ENCODE measurements at places on chromosomes 7 and 10.

DNA sequence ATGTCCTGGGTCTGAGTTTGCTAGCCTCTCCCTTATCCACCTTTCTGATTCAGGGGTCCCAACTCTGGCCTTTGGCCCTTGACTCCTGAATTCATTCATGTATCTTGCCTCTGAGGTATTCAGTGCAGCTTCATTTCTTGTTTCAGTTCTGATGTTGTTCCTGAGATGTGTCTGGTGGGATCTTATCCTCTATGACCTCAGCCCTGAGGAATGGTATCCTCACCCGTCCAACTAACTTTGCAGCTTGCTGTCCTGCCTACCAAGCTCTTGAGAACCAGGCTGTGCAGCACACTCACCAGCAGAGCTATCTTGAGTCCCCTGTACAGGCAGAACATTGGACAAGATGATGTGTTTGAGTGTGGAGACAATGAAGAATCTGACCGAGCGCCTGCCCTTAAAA lies 13.8 kb downstream of the SUFU start:
- no peak for DNase-seq

- DNase-seq = no peak
Observed at GRCh38 chr7:113582471-113582870, 336.3 kb downstream of the PPP1R3A start.

- DNase-seq = no peak
Observed at GRCh38 chr10:120508393-120508792, 51.4 kb downstream of the PLPP4 start.

GRCh38 chr7:132488634-132489302 lies 87.5 kb downstream of the PLXNA4 start:
- DNase-seq = no peak

DNA sequence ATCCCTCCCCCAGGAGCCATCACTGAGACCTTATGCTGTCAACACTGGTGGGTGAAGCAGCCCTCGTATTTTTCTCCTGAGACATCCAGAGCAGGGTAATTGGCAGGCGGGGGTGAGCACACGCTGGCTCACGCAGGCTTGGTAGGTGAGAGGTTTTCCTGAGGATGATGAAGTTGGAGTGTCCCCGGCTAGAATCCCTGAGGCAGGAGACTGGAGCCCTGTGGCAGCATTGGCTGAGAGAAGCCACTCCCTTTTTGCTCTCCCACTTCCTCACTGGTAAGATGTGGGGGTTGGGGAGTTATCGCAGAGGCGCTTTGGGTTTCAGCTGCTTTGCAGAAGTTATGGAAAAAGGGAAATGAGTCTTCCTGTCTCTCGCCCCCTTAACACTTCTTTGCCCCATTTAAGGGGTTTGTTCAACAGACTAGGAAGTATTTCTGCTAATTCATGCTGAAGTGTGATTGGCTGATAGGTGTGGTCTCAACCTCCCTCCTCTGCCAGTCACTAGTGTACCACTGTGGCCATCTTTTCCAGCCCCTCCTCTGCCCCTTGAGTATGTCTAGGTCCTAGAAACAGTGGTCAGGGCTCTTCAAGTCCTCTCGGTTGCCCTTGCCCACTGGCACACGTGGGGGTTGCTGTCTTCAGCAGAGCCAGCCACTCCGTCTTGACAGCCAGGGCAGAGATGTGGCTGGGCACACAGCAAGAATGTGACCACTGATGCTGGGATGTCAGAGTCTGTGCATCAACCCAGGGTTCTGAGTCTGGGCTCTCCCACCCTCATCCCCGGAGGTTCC lies 5.7 kb downstream of the ARPC1B start:
- DNase-seq = no peak

GRCh38 chr10:77586719-77587415 lies 50.7 kb downstream of the KCNMA1 start:
- DNase-seq = no peak

- no peak for DNase-seq
Observed at GRCh38 chr10:63288170-63288569, 155.0 kb downstream of the NRBF2 start.

DNA sequence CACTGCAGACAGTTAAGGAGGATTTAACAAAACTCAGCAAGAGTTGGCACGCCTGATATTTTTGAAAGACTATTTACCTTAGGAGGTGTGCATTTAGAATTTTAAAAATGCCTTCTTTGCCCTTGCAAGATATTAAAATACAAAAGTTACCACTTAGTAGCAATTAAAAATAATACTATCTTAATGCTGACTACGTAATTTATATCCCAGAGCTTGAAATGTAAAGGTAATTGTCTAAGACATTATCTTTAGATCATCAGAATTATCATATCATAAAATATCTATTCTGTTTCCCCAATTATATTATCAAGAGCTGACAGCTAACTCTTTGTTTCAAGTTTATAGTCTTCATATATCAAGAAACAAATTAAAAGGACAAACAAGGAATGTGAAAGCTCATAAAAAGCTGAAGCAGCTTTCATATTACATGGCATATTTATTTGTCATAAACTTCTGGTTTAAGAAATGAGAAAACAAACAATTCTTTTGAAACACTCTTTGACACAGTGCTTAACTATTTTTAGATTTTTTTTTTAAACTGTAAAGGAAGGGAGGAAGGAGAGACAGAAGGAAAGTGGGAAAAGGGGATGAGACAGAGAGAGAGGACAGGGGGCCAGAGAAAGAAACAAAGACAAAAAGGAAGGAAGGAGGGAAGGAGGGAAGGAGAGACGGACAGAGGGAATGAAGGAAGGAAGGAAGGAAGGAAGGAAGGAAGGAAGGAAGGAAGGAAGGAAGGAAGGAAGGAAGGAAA lies 73.5 kb downstream of the RTKN2 start:
- DNase-seq = no peak

- DNase-seq = no peak
Observed at GRCh38 chr7:140421521-140421920, 17.7 kb downstream of the RAB19 start.

GRCh38 chr7:44738051-44738723 lies 10.5 kb upstream of the ZMIZ2 start:
- DNase-seq = no peak

GRCh38 chr10:97511711-97512440 lies 13.2 kb downstream of the UBTD1 start:
- DNase-seq = no peak

DNA sequence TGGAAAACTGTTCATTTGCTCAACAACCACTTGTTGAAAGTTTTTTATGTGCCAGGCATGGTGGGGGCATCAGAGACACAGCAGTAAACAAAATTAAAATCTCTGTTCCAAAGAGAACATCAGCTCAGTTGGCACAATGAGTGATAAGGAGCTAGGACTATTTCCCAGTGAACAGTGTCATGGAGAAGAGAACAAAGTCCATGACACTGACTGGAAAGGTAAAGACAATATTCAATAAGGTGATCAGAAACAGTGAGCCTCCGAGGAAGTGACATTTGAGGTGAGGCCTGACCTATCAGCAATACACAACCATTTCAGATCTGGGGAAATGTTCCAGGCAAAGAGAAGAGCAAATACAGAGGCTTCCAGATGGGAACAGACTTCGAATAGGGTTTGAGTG lies 14.6 kb downstream of the ACSL5 start:
- no peak for DNase-seq

DNA sequence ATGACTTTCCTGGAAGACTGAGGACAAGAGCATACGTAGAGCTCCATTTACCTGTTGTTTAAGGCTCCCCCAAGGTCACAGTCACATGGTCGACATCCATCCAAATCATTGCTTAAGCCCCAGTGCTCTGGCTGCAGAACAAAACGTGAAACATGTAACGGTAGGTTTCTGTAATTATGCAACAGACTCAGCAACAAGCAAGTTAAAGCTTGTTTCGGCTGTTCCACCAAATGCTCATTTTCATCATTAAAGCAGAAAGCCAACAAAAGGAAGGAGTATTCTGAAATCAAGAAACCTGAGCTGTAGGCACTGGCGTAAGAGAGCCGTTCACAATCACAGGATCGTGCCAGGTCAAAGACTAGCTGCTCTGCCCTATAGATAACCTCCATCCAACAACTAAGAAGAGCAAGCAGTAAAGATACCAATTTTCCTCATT lies 30.0 kb downstream of the LAMB1 start:
- no peak for DNase-seq

GRCh38 chr10:20354166-20354565 lies 537.9 kb downstream of the PLXDC2 start:
- no peak for DNase-seq

GRCh38 chr7:46215987-46216567 lies 295.0 kb upstream of the IGFBP3 start:
- DNase-seq = no peak

- no peak for DNase-seq
Observed at GRCh38 chr10:92901819-92902251, 53.5 kb downstream of the EXOC6 start.

DNA sequence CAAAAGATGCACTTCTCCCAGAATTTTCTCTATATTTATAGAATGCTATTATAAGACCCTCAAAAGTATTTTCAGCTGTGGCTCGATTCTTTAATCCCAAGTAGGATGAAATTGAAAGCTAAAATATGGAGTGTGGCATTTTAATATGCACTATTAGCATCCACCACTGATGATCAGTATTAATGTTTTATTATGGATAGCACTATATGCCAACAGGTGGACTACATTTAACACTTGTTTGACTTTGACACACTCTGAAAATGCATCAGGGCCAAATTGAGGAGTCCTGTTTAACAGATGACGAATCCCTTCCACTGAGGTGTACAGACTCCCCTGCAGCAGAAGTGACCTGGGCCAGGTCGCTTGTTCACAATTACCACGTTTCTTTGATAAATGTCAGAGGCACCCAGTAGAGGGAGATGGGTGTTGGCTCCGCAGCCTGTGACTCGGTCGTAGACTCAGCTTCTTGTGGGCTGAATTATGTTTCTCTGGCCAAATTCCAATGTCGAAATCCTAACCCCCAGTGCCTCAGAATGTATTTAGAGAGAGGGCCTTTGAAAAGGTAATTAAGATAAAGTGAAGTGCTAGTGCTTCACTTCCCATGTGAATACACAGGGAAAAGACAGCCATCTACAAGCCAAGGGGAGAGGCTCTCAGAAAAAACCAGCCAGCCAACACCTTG lies 48.1 kb downstream of the WIPF3 start:
- no peak for DNase-seq

DNA sequence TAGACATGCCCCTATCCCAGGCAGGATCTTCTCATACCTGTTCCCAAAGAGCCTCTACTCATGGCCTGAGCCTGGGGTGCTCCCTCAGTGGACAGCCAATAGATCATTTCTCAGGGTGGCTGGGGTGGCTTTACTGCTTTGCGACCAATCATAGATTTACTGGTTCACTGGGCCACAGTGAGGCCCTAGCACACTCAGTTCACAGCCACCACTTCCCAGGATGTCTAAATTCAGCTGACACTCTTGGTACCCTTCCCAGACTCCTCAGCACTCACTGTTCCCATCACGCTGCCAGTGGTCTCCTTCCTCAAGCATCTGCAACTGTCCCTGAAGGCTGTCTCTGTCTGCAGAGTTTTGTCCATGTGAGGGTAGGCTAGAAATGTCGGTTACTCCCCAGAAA lies 50.6 kb downstream of the ARHGAP22 start:
- no peak for DNase-seq

- no peak for DNase-seq
Observed at GRCh38 chr7:22140578-22140977, 194.9 kb upstream of the CDCA7L start.

DNA sequence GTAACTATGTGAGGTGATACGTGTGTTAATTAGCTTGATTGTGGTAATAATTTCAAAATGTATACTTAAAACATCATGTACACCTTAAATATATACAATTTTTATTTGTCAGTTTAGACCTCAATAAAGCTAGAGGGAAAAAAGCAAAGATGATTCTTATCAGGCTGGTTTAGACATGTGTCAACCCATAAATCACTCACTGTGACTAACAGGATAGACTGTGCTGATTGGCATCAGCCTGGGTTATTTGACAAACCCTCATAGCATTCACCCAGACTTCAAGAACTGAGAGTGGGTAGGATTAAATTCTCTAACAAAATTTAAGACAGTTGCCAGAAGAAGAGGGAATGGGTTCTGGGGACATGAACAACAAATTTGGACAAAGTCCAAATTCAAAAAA lies 73.8 kb upstream of the TMEM140 start:
- DNase-seq = no peak

- no peak for DNase-seq
Observed at GRCh38 chr10:89609833-89610346, 35.2 kb downstream of the PANK1 start.

DNA sequence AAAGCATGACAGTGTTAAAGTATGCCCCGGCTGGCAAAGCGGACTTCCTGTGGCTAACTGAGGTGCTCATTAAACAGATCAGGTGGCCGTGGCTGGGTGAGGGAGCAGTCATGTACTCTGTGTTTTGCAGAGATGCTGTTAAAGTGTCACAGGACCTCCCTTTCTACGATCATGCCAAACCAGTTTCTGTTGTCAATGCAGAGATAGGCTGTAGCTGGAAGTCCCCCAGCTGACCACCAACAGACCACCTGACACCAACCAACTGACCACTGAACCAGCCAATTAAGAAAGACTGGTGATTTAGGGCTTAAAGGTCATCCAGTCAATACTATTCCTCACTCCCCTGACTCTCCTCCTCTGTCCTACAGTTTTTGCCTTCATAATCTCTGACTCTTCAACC lies 431.1 kb upstream of the LRGUK start:
- no peak for DNase-seq

GRCh38 chr7:73894733-73895551 lies 34.0 kb downstream of the TMEM270 start:
- DNase-seq = no peak

DNA sequence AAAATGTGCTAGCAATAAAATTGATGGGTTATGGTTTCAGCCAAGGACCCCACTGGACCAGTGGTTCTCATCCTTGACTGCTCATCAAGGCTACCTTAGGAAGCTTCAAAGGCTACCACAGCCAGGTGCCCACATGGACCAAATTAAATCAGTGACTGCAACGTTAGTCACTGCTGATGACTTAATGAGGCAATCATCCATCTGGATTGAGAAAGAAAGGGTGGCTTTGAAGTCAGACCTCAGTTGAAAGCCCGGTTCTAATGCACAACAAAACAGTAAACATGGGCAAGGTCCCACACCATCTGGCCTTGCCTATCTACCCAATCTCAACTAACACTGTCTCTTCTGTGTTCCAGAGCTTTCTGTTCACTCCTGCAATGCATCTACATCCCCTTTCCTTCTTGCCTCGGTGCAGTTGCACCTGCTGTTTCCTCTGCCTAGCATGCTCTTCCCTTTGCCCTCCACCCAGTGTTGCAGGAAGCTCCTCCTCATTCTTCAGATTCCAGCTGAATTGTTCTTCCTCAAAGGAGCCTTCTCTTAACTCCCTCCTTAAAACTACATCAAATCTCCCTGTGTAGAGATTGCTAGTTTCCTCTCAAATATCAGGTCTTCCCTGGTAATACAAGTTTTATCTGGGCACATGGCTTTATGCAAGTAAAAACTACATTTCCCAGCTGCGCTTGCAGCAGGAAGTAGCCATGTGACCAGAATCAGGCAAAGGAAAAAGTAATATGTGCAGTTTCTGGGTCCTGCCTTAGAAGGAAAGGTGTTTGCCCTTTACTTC lies 10.3 kb upstream of the KCNK18 start:
- DNase-seq = no peak
